ENCODE measurements at places on chromosomes 16 and 17.

DNA sequence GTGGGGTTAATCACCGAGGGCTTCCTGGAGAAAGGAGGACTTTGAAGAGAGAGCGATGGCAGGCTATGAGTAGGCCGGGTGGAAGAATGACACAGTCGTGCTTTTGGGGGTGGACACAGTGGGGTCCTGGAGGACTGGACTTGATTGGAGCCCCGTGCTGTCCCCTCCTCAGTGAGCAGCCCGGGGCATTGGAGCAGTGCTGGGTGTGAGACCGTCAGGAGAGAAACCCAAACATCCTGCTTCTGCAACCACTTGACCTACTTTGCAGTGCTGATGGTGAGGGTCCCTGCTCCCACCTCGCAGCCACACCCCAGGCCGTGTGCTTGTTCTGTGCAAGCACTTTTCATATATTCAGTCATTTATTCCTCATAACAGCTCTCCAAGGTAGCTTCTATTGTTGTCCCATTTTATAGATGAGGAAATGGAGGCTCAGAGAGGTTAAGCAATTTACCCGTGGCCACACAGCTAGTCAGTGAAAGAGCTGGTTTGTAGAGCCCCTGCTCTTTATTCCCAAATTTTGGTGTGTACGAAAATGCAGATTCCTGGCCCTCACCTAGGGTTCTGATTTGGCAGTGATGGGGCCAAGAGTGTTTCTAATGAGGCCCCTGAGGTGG, 11.7 kb upstream of the ADGRG3 start:
- no peak for DNase-seq

GRCh38 chr17:64632194-64632593, 29.9 kb downstream of the SMURF2 start:
- DNase-seq, result peak; percentile 34

DNA sequence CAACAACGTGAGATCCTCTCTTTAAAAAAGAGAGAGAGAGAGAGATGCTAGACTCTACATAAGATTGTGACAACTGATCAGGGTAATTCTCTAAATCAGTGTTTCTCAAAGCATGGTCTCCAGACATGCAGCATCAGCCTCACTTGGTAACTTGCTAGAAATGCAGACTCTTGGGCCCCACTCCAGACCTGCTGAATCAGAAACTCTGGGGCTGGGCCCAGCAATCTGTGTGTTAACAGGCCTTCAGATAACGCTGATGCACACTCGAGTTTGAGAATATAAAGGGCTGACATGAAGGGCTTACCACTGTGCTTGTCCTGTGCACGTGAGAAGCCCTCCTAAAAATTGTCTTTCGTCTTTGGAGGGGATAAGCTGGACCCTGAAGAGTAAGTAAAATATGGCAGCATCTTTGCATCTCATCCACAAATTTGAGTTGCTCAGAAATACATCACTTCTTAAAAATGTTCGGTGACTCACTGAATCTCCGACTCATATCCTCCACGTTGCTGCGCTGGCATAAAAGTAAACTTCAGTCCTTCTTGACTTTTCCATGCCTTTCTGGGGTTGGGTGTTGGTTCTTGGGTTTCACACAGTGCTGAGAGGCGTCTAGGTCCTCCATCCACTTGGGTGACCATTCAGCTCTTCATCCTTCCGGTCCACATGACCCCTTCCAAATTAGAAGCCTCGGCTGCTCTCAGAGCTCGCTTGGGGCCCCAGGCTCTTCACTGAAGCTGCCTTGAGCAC, 26.1 kb upstream of the KDM8 start:
- peak; percentile 14 for DNase-seq

GRCh38 chr17:64081802-64082799, 47.8 kb downstream of the ERN1 start:
- DNase-seq, result peak; percentile 66

DNA sequence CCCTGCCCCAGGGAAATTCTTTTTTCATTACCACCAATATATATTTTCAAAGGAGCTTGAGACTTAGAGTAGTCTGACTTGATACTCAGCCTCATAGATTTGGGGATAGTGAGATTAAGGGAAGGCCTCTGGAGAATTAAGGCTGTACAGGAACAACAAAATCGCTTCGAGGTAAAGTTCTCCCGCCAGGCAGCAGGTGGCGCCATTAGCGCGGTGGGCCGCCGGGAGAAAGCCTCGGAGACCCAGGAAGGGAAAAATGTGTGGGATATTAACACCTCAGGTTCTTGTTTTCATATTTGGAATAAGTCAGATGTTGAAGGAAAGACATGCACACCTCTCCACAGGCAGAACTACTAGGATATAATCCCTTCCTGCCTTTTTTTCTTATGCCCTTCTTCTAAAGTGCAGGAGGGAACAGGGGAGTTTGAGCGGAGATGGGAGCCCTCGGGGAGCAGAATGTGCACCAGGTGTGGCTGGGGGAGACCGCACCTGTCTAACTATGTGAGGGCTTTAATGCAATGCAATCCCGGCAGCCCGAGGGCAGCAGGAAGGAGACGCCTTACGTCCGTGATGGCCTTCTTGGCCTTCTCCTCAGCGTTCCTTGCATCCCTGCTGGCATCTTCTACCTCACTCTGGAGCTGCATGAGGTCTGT, 25.9 kb downstream of the MYH3 start:
- no peak for DNase-seq

- DNase-seq, result no peak
These were observed 58.8 kb downstream of the RNF213 start for GRCh38 chr17:80319262-80319998.

DNA sequence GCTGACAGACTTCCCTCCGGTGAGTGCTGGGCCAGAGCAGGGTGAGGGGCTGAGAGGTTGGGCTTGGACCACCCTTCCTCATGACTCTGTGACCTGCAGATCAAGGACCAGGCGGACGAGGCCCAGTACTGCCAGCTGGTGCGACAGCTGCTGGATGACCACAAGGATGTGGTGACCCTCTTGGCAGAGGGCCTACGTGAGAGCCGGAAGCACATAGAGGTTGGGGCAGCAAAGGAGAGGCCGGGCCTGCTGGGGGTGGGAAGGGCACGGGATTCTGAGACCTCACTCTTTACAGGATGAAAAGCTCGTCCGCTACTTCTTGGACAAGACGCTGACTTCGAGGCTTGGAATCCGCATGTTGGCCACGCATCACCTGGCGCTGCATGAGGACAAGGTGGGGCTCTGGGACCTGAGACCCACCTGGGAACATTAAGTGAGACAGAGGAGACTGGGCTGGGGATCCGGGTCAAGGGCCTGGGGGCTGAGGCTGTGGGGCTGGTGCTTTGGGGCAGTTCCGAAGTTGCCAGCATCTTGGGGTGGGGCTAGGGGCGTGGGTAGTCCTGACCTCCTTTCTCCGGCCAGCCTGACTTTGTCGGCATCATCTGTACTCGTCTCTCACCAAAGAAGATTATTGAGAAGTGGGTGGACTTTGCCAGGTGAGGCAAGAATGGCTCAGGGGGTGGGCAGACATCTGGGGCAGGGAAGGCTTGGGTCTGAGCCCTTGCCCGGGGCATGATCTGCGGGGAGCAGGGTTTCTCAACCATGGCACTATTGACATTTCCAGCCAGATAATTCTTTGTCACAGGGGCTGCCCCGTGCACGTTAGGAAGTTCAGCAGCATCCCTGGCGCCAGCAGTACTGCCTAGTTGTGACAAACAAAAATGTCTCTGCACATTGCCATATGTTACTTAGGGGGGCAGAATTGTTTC, 2.2 kb downstream of the BCKDK start:
- no peak for DNase-seq

GRCh38 chr16:15572329-15573001, 70.5 kb downstream of the MARF1 start:
- no peak for DNase-seq

- no peak for DNase-seq
These were observed 26.2 kb upstream of the MYH10 start for GRCh38 chr17:8656693-8657092.

GRCh38 chr17:27547301-27547683, 83.7 kb upstream of the LGALS9 start:
- DNase-seq, result no peak

DNA sequence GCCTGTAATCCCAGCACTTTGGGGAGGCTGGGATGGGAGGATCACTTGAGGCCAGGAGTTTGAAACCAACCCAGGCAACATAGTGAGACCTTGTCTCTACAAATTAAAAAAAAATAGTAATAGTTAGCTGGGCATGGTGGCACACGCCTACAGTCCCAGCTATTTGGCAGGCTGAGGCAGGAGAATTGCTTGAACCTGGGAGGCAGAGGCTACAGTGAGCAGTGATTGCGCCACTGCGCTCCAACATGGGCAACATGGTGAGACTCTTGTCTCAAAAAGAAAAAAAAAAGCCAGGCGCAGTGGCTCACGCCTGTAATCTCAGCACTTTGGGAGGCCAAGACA, 56.9 kb upstream of the MRTFB start:
- DNase-seq, result no peak

DNA sequence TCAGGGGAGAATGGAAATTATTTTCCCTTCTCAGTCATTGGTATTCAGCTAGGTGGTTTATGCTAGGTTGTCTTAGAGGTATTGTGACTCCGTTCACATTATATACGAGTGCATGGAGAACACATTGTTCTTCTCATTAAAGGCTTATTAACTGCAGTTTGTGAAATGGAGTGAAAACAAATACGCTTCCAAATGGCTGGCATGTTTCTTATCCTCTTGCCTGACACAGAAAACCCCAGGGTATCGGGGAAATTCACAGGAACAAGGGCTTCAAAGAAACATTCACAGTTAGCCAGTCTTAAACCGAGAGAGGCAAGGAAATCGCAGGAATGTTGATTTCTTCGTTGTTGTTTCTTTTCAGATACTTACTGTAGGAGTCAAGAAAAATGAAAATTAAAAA, 1047.9 kb upstream of the RBFOX1 start:
- DNase-seq, result no peak

- DNase-seq, result no peak
These were observed 29.3 kb upstream of the GSG1L start for GRCh38 chr16:28092721-28093384.

GRCh38 chr16:46736695-46737094, 11.4 kb downstream of the MYLK3 start:
- DNase-seq, result no peak

GRCh38 chr17:70820276-70820675, 650.9 kb downstream of the KCNJ2 start:
- DNase-seq, result no peak

GRCh38 chr17:75642182-75642783, 9.0 kb downstream of the SMIM5 start:
- DNase-seq, result no peak

DNA sequence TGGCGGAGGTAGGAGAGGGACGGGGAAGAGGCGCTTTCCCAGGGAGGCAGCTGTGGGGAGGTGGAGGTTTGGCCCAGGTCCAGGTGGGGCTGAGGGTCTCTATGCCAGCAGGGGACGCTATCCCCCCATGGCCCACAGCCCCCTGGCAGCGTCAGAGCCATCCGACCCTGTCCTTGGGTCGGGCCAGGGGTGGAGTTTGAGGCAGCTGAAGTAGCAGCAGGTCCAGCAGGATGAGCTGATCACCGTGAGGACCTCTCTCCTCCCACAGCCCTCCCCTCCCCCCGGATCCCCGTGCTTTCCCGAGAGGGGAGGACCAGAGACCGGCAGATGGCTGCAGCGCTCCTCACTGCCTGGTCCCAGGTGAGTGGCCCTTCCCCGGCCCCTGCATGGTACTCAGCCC, 3.2 kb downstream of the ZNF205 start:
- DNase-seq, result no peak

DNA sequence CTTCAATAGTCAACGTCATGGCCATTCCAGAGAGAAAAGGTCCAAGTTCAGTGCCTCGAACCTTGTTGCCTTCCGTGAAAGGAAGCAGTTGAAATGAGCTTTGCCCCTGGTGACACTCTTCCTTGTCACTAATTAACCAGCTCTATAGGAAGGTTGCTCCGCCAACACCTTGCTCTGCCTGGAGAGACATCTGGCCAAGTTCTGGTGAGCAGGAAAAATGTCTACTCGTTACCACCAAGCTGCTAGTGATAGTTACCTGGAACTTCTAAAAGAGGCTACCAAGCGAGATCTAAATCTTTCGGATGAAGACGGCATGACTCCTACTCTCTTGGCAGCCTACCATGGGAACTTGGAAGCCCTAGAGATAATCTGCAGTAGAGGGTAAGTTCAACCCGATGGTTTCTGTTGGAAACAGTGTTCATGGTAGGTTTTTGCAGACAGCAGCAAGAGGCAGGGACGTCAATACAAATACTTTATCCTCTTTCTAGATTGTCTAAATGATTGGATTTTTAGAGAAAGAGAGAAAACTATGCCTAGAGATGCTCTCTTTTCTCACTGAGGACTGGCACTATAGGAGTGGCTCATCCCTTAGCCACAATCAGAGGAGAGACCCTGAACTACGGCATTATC, at the start of gene ANKS4B:
Gene ANKS4B, plus strand, starts transcription at position 179 of the 630 bp plus-strand sequence. Its CDS starts 39 bp downstream, at position 218.
- DNase-seq, result no peak

- no peak for DNase-seq
These were observed 19.1 kb downstream of the WWOX start for GRCh38 chr16:78118469-78119025.

DNA sequence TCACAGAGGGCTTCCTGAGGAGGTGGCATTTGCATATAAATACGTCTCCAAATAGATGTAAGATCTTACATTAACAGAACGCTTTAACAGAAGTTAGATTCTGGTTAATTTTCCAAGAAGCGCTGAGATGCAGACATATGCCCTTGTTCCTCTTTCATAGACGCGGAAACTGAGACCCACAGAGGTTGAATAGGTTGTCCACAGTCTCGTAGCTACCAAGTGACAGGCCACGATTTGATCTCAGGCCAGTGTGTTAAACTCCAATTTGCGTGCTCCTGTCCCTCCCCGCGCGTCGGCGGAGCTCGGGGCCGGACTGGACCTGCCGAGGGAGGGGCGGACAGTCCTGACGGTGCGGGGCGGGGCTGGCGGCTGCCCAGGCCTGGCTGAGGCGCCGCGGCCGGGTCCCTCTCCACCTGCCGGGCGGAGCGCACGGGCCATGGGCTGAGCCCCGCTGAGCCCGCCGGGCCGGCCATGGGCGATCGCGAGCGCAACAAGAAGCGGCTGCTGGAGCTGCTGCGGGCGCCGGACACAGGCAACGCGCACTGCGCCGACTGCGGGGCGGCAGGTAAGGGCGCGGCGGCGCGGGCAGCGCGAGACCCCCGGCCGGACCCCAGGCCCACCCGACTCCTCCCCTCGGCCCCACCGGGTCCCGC, at the start of gene ADAP2:
Gene ADAP2, plus strand, starts transcription at position 402 of the 653 bp plus-strand sequence. Its CDS starts 70 bp downstream, at position 472.
- DNase-seq, result no peak

GRCh38 chr17:67165201-67165600, 79.8 kb downstream of the HELZ start:
- no peak for DNase-seq

DNA sequence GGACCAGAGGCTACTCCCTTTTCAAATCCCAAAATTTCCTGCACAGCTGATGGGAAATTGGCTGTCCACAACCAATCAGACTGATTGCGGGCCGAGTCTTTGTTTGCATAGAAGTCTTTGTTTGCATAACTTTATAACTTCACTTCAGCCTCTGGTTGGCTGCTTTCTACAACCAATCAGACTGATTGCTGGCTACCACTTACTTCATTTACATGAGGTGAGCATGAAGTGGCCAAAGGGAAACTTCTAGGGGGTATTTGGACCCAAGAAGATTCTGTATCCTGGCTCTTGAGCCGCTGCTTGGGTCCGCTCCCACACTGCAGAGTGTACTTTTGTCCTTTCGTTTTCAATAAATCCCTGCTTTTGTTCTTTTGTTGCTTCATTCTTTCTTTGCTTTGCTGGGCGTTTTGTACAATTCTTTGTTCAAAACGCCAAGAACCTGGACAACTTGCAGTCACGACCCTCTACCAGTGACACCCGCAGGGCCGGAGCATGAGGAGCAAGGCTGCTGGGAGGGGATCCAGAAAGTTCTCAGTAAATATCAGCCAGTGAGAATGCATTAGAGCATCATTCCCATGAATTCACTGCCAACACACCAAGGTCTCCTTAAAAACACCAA, 67.5 kb downstream of the IQCK start:
- DNase-seq, result no peak

- DNase-seq, result no peak
These were observed 145.5 kb upstream of the ASIC2 start for GRCh38 chr17:33438578-33438977.

- no peak for DNase-seq
These were observed 21.9 kb downstream of the AKAP1 start for GRCh38 chr17:57106836-57107497.

Measured in kidney epithelial cell (primary cell).